ENCODE measurements at places on chromosomes 3 and 15. TPM values are rescaled to one million over a fixed set of nuclear protein-coding genes. Genes with fewer than 3 reads are reported as not detected.

GRCh38 chr15:85011160-85011571 is 29.5 kb downstream of the PDE8A start:
- DNase-seq: no peak

DNA sequence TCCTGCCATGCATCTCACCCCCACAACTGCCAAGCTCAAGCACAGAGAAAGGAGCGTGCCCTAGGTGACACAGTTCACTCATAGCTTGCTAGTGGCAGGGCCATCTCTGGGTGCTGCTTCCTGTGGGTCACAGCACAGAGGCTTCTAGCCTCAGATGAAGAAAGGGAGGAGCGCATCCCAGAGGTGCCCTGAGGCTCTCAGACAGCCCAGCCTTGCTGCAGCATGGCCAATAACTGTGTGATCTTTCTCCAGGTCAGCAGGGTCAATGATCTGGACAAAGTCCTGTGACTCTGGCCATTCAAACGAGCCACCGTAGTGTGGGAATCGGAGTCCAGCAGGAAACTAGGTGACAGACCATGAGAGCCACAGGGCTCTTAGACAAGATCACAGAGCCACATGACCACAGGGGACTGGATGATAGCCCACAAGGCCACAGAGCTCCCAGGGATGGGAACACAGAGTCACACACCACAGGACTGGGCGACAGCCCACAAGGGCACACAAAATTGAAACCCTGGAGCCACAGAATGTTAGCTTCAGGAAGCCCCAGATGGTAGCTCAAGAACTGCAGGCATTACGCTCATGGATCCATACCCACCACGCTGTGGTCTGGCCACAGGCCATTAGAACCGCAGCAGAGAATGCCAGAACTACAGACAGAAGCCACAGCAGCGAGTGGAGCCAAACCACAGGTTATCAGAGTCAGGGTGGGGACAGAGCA is 25.9 kb upstream of the GRIP2 start:
- DNase-seq: no peak

DNA sequence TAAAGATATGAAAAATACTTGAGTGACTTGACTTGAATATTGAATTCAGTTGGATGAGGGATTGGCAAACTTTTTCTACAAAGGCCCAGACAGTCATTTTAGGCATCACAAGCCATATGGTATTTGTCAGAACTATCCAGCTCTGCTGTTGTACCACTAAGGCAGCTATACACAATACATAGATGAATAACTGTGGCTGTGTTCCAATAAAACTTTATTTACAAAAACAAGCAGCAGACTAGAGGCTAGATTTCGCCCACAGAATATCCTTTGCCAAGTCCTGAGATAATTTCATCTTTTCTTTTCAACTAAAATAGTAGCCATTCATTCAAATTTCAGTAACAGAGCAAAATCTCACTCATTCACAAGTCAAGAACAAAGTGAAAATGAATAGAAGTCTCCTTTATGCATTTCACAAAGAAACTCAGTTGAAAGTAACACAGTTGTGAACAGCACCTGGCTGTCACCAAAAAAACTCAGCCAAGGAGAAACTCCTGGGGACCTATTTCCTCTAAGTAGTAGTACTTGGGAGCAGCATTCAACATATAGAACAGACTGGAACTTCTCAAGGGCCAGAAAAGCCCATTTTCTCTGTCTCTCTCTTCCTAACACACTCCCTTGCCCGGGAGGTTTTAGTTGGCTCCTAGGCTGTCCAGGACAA is 56.3 kb downstream of the OSBPL10 start:
- DNase-seq: no peak

DNA sequence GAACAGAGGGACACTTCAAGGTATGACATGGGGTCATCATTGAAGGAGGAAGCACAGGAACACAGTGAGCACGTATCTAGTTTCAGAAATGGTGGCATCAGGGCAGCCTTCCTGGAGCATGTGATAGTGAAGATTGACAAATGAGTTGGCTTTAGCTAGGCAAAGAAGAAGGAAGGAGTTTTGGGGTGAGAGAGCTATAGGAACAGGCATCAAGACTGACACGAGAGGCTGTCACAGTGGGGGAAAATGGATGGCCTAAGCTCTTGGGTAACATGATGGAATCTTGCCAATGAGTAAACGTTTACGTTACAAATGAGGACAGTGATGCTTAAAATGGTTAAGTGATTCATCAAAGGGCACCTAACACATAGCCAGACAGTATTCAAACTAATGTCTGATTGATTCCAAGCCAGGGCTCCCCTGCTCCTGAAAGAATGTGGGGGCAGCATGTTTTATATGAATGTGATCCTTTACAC is 23.1 kb upstream of the GPR171 start:
- no peak for DNase-seq

MRAS gene
- total RNA-seq: 0.56 TPM

EXD1 gene
- total RNA-seq: not detected

FANCD2OS gene
- not detected for total RNA-seq

CSPG4 gene
- 0.03 TPM for total RNA-seq

Data from activated T-cell treated with anti-CD3 and anti-CD28 coated beads, Interleukin-2, amount 50 U/mL, for 4 hours (primary cell).